HFFc6 (cell line): ENCODE measurements at places on chromosomes 13 and 19. TPM values are rescaled to one million over a fixed set of nuclear protein-coding genes. Genes with fewer than 3 reads are reported as not detected.

DNA sequence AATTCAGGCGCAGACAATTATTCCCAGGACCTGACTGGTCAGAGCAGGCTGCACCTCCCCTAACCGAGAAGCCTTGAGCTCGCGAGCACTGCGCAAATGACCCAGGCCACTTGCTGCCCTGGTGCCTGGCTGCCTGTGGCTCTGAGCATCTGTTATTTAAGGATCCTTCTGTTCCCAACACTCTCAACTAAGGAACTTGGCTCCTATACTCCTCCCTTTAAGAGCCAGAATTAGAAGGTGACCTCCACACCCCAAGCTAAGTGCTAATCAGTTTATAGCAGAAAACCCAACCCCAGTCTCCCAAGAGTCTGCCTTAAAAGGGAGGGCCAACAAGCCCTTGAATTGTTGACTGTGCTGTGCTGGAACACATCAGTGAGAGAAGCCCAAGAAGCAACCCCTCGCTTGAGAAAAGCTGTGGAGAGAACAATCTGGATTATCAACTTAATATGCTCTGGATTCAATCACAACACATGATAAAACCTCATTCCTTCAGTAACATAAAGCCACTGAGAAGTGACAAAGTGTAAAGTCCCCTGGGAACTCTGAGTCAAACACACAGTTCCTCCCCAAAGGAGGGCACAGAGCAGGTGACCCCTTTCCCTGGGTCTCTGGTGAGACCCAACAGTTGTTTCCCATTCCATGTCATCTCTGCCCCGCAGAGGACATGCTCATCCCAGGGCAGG is 14.6 kb downstream of the AKAP8L start:
- peaks cover 23% of the 10 kb centered on the region for H3K4me1 ChIP-seq
- H3K4me3 ChIP-seq: no peak overlapping the region
- no peaks in the 10 kb centered on the region; the same call in 1 of the 2 replicates for H3K27me3 ChIP-seq
- H3K27ac ChIP-seq: peak overlapping the region; percentile 20
- H3K36me3 ChIP-seq: peaks cover 7% of the 10 kb centered on the region; the same call in 1 of the 2 replicates

- H3K36me3 ChIP-seq: no peaks in the 10 kb centered on the region
- H3K4me1 ChIP-seq: no peaks in the 10 kb centered on the region
Observed at GRCh38 chr13:28964803-28965202, 144.7 kb downstream of the MTUS2 start.

- H3K27ac ChIP-seq: no peak overlapping the region
- DNase-seq: peak; percentile 33
- H3K36me3 ChIP-seq: no peaks in the 10 kb centered on the region
- no peaks in the 10 kb centered on the region for H3K4me1 ChIP-seq
- H3K27me3 ChIP-seq: peaks cover 9% of the 10 kb centered on the region
- H3K4me3 ChIP-seq: no peak overlapping the region
Observed at GRCh38 chr13:48636550-48636949, 17.2 kb upstream of the CYSLTR2 start.

DNA sequence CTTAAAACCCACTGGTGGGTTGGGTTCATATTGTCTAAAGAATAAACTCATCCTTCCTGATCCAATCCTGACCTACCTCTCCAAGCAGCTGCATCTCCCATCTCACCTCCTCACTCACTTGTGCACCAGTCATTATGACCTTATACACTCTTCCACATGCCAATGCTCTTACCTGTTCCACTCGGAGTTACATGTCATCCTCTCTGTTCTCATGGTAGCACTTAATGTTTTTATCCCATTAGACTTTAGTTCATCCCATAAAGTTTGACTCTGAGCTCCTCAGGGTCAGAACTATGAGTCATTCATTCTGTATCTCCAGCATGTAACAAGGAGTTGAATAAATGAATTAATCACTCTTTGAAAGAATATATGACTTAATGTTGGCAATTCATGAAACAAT is 330.2 kb downstream of the KLF12 start:
- H3K27me3 ChIP-seq: no peaks in the 10 kb centered on the region; the same call in 1 of the 2 replicates
- DNase-seq: peak; percentile 88

DNA sequence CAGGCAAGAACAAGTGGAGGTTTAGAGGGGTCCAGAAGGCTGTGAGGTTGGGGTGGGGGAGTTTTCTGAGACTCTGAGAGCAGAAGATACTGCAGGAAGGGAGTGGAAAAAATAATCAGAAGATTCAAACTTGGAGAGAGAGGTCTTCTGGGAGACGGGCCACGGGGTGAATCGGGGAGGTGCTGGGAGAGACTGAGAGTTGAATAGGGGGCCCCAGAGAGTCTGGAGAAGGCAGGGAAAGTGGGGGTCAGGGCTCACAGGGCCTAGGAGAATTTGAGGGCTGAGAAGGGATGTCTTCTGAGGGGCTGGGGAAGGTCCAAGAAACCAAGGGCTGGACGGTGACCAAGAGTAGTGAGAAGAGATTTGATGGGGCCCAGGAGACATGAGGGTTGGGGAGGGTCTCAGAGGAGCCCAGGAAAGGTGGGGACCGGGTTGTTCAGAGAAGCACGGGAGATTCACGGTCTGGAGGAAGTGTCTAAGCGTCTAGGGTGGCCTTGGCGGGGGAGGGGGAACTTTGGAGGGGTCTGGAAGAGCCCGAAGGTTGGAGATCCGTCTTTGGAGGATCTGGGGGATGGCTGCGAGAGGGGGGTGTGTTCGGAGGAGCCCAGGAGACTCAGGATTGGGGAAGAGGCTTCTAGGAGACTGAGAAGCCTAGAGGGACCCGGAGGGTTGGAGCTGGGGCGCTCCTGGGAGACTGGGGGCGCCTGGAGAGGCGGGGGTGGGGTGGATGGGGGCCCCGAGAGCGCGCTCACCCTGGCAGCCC is 1.5 kb downstream of the KCNC3 start:
- peaks cover 8% of the 10 kb centered on the region for H3K36me3 ChIP-seq
- no peak overlapping the region for H3K27ac ChIP-seq
- H3K4me3 ChIP-seq: no peak overlapping the region
- peaks cover 12% of the 10 kb centered on the region; the same call in 1 of the 2 replicates for H3K4me1 ChIP-seq
- H3K27me3 ChIP-seq: peaks cover 44% of the 10 kb centered on the region

The KIR2DL1 gene
- not detected in 3 replicates for total RNA-seq

The ZNF792 gene
- total RNA-seq: 2.3 to 3.4 TPM (median 3.1 TPM) in 3 replicates

The ALG11 gene
- total RNA-seq: 38.0 to 42.9 TPM (median 40.0 TPM) in 3 replicates
